ENCODE measurements at places on chromosomes 16 and 17.

DNA sequence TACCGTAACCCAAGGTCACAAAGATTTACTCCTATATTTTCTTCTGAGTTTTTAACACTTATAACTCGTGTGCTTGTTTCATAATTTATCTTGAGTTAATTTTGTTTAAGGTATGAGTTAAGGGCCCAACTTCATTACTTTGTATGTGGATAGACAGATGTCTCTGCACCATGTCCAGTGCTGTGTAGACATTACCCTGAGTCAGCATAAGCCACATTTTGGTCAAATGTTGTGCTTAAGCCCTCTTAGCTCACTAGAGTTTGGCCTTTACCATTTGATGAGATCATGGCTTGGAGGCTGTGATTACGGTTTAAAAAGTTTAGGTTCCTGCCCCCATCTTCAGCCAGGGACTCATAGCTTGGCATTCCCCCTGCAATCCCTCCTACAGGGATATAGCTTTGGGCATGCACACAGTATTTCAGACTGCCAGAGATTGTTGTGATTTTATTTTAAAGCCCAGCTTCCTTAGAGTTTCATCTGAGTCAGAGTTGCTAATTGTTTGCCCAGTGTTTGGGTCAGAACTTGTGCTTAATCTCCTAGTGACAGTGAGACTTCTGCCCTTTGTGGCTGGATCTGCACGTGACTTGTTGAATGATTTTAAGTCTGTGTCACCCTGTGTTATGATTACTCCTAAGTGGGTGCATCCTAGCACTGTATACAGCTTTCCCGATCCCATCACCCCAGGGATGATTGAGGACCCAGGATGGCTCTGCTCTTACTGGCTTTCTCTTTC lies 393.1 kb downstream of the CNTNAP4 start:
- no peak for DNase-seq

DNA sequence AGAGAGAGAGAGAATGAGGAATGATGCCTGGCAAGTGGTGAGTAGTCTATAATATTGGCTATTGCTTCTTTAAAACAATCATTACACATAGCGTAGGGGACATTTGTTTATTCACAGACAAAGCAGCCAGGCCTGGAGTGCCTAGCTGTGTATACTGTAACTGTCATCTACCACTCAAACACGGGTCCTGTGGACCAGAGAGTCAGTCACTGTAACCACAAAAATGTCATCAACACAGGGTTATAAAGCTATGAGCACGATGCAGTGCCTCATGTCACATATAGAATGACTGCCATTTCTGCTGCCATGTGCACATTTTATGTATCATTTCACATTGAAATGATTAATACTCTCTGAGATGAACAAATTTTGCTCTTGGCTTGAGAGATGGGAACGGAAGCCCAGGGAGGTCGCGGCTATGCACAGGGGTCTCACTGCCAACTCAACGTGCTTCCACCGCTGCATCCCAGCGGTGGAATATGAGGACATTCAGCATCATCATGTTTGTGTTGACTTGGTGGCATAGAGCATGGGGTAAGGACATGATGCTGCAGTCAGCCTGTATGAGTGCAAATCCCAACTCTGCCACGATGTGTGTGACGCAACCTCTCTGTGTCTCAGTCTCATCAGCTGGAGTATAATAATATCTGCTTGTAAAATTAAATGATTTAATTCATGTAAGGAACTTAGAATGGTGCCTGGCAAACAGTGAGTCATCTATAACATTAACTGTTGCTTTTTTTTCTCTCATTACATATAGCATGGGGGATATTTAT lies 3.3 kb downstream of the MT1H start:
- no peak for DNase-seq

GRCh38 chr17:32569171-32570080 lies 82.6 kb downstream of the CDK5R1 start:
- DNase-seq: no peak

DNA sequence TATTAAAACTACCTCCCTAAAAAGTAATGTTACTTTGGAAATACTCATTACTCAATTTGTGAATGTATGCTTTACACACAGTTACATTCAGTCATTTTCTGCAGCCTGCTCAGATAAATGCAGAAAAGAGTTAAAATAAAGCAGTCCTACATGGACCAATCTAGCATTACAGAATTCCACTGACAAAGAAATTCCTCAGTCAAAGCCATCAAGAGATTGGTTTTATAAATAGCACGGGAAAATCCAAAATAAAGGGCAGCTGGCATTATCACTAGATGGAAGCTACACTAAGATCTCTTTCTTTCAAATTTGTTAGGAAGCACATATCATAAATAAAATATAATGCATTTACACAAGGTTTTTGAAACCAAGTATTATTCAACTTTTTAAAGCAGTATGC lies 58.3 kb downstream of the DUSP14 start:
- no peak for DNase-seq

- no peak for DNase-seq
Measured at GRCh38 chr17:79125503-79125902, 50.9 kb downstream of the ENGASE start.

GRCh38 chr16:85029408-85029784 lies 1.8 kb downstream of the KIAA0513 start:
- DNase-seq: peak; percentile 65

GRCh38 chr17:19800571-19800970 lies 52.5 kb upstream of the ALDH3A1 start:
- DNase-seq: no peak

- no peak for DNase-seq
Measured at GRCh38 chr16:51450376-51450775, 299.3 kb upstream of the SALL1 start.

- no peak for DNase-seq
Measured at GRCh38 chr17:4806456-4806776, 536 bp upstream of the PLD2 start.

GRCh38 chr17:54524501-54524900 lies 376.2 kb upstream of the TOM1L1 start:
- no peak for DNase-seq

- DNase-seq: peak; percentile 89
Measured at GRCh38 chr17:44222112-44222869, 2.8 kb upstream of the UBTF start.

DNA sequence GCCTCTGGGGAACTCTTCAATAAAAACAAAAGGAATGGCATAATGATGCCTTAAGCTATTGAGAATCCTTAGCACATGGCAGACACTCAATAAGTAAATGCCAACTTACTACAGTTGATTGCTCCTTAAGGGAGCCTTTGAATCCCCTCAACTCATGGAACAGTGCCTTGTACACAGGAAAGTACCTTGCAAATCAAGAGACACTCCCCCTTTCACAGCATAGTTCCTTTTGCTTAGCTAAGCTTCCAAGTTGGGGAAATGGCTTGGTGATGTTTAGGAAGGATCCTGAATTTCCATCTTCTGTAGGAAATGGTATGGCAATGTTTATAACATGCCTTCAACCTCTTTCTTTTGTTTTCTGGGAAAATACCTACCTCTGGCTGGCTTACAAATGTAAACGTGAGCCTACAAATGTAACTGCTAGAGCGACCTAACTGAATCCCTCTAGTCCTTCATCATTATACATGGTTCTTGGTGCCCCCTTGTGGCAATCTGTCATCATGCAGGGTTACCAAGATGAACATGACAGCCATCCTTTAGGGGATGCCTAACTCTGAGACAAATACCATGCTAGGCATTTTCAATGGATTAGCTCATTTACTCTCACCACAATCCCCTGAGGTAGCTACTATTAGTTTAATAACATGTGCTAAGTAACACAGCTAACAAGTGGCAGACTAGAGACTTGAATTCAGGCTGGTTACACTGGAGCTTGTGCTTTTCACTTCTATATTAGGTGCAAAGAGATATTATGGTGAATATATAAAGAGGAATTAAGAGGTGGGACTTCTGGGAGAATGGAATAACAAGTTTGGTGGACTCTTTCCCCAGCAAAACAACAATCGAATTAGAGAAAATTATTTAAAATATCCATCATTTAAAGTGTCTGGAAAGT lies 65.0 kb downstream of the MMD start:
- peak; percentile 78 for DNase-seq

DNA sequence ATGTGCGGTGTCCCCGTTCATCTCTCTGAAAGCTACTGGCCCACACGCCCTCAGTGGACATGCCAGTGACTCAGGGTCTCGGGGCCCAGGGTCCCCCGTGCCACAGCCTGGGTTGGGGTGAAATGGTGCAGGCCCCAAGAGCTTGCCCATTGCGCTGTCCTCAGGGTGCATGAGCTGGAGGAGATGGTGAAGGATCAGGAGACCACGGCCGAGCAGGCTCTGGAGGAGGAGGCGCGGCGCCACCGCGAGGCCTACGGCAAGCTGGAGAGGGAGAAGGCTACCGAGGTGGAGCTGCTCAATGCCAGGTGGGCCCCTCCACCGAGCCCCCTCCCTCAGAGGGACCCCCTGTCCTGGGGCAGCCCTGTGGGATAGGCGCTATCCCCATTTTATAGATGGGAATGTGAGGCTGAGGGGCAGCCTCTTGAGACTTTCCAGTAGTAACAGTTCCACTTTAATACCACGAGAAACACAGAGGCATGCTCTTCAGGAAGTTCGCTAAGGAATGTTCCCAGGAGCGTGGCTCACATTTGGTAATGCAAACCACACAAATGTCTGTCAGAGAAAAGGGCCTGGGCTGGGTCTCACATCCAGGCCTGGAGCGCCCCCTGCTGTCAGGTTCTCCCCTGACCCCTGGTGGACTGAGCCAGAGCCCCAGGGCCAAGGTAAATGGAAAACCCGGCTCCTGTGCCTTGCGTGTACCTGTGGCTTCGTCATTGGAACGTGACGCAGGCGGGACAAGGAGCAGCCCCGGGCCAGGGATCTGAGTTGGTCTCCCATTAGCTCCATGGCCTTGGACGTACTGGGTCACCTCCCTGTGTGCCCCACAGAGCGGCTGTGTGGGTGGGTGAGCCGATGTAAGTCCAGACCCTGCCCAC lies 133.7 kb downstream of the RAB11FIP4 start:
- DNase-seq: peak; percentile 86

- no peak for DNase-seq
Measured at GRCh38 chr17:78903101-78903779, at the start of gene CEP295NL. CEP295NL (minus strand) TSS chr17:78903201; CDS start chr17:78901828, 1,373 bp downstream.

- DNase-seq: no peak
Measured at GRCh38 chr17:49764559-49765180, 739 bp upstream of the FAM117A start.

DNA sequence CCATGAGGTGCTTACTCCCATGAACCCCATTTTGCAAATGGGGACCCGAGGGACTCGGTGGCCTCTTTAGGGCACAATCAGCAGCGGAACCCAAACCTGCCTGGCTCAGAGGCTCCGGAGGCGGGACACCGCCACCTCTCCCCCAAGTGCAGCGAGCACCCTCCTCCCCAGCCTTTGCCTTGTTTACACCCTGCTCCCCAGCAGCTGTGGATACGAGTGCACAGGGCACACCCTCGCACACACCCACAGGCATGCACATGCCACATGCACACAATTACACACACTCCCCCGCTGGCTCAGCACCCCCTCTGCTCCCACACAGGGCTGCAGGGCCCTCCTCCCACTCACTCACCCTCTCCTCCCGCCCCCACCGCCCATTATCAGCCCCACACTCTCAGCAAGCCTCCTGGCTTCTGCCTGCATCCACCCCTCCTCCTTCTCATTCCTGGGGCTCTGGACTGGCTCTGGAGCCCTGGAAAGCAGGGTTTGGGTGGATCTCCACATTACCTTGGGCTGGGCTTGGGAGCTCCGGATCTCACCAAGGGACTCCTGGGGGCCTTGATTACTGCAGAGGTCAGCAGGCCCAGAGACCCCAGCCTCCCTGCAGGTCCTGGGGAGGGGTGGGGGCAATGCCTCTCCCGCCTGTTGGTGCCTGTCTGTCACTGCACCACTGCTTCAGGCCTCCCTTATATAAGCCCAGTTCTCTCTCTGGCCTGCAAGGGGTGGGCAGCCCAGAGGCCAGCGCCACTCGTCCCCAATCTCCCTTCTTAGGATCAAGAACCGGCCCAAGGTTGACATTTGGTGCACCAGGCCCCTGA lies 6.4 kb downstream of the PDK2 start:
- no peak for DNase-seq

DNA sequence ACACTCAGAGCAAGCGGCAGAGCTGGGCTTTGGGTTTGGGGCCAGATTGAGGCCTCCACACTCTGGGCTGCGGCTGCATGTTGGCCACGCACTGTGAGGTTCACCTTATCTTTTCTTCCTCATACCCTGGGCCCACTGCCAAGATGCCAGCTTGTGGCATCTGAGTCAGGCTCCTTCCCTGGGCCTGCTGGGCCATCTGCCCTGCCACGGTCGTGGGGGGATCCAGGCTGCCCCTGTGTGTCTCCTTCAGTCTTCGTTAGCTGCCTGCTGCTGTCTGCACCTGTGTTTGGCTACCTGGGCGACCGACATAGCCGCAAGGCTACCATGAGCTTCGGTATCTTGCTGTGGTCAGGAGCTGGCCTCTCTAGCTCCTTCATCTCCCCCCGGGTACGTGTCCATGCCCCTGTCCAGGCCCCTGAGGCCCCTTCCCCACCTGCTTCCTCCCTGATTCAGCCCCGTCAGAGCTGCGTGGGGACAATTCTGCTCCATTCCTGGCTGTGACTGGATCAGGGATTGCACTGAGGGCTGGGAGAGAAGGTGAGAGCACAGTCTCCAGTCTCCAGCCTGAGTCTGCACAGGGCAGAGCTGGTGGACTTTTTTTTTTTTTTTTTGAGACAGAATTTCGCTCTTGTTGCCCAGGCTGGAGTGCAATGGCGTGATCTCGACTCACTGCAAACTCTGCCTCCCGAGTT lies 11.2 kb downstream of the SPNS3 start:
- DNase-seq: peak; percentile 42

GRCh38 chr17:17663160-17664063 lies 17.8 kb upstream of the RAI1 start:
- peak; percentile 98 for DNase-seq

DNA sequence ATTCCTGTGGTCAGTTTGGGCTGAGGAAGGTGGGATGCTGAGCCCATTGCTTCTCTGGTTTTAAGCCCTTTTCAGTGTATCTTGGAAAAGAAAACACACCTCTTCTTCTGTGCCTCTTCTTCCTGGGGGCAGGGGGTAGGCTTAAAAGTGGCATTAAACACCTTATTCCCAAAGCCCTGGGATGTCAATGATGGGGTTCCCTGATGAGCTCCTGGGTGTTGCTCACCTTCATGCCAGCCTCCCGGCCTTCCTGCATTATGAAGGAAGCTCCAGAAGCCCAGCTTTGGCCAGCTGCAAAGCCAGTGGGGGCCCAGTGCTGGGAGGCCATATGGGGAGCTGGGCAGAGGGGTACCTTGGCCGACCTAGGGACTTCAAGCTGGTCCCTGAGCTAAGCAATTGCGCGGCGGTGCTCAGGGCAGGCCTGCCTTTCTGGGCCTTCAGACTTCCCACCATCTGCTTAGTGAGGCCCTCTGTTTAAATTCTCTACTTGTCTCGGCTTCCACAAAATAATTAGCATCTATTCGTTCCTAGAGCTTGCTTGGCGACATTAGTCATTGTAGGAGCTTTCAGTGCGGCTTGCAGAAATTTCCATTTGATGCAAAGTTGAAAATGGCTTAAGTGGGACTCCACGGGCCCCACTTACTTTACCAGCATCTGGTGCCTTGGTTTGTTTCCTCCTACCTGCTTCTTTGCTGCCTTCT lies 121.7 kb upstream of the NLRP1 start:
- DNase-seq: no peak

- no peak for DNase-seq
Measured at GRCh38 chr17:2814049-2814448, 17.8 kb downstream of the RAP1GAP2 start.
